ENCODE measurements at places on chromosomes 1 and 21.

DNA sequence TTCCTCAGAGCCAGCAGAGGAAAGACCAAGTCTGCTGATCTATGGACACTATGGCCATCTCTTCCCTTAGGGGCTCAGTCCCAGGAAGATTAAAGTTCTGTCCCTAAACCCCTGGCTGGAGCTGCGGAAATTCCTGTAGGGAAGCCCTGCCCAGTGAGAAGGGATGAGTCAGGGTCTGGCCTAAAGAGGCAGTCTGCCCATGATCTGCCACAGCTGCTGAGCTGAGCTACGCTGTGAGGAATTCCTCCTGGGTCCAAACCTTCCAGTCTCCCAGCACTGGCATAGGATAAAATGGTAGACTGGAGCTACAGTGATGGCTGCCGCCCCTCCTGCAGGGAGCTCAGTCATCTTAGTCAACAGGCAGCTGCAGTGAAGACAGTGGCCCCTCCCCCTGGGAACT, 213.7 kb downstream of the BRINP2 start:
- no peak for DNase-seq

GRCh38 chr1:159980786-159981185, 26.7 kb upstream of the SLAMF9 start:
- no peak for DNase-seq

GRCh38 chr1:44632598-44632997, 41.7 kb downstream of the TMEM53 start:
- DNase-seq: no peak

GRCh38 chr1:186566140-186566855, 105.4 kb upstream of the PDC start:
- no peak for DNase-seq

GRCh38 chr21:31132574-31133242, 94.4 kb upstream of the KRTAP19-8 start:
- DNase-seq: peak; percentile 35

DNA sequence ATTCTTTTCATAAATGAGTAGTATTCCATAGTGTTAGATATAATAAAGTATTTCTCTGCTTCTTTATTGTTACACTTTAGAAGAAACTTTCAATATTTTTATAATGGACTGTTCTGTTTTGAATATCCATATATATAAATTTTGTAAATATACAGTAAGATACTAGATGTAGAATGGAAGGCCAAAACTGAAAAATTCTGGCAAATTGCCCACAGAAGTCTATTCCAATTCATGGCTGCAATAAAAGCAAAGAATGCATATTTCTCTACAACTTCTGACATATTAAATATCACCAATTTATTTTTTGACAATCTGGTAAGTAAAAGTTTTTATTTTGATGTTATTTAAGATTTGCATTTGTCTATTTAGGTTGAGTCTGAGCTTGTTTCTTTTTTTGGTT, 532.5 kb downstream of the NCAM2 start:
- no peak for DNase-seq

- no peak for DNase-seq
Observed at GRCh38 chr21:32096411-32096810, 182.4 kb downstream of the MIS18A start.

GRCh38 chr1:198549866-198550265, 9.4 kb upstream of the ATP6V1G3 start:
- no peak for DNase-seq

- no peak for DNase-seq
Observed at GRCh38 chr1:163094589-163094988, 25.4 kb downstream of the RGS4 start.

DNA sequence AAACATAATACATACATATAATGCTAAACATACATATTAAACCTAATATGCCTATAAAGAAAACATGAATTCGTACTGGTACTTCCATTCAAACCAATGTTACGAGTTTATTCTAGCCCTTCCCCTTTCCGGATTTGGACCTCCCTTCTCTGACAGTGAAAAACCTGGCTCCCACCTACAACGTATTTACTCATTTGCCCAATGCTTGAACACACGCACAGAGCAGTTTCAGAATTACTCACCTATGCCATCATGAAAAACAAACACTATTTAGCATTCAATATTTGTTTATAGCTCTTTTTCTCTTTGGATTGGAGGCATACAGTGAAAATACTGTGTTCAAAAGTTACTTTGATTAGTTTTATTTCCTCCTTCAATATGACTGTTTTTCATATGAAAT, 204.4 kb downstream of the LMX1A start:
- no peak for DNase-seq

DNA sequence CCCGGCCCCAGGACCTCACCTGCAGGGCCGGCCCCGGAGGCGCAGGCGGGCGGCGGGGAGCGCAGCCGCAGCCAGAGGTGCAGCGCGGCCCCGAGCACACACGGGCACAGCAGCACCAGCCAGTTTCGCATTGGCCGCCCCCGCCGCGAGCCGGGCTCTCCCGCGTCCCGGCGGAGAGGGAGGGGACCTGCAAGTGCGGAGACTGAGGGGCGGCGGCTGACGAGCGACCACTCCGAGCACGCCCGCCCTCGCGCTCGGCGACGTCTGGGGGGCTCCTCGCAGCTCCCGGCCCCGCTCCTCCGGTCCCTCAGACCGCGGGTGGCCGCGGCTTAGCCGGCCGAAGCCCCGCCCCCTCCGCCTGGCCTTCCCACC, at the start of gene B3GALNT2:
TSS of gene B3GALNT2 (minus strand) at position 331 of the 372 bp plus-strand sequence. CDS start at position 131, 200 bp downstream.
- DNase-seq: no peak

GRCh38 chr1:228937851-228938536, 202.7 kb downstream of the RHOU start:
- no peak for DNase-seq

GRCh38 chr1:22241250-22241649, 98.4 kb upstream of the WNT4 start:
- no peak for DNase-seq

DNA sequence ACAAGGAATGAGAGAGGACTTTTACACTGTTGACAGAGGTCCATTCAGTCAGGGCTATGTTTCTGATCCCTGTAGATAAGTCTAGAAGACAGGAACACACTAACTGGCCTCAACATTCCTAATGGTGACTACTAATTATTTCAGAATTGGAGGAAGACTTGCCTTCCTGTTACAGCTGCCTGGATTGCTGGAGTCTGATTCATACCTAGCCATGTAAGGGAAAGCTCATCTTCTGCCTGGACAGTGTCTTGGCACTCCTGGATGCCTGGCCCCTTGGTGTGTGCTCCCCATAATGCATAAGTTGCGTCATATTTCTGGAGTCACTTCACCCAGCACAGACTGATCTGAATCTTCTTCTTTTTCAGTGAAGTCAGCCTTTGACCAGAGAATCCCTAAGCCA, 326.0 kb upstream of the RUNX1 start:
- DNase-seq: no peak

DNA sequence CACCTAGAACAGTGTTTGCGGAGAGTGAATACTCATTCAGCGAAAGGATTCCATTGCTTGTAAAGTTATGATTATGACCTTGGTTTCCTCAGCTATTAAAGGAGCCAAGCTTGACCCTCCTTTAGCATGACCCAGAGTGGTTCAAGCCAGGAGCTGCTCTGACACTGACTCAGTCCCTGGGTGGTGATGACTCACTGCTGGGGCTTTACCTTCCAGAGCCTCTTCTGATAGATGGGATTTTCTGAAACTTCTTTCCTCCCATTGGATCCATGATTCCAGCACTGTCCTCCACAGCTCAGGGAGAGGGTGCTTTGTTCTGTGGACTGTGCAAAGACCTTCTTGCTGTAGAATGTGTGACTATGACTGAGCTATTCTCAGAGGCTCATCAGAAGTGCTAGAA, 77.4 kb downstream of the S1PR1 start:
- no peak for DNase-seq

DNA sequence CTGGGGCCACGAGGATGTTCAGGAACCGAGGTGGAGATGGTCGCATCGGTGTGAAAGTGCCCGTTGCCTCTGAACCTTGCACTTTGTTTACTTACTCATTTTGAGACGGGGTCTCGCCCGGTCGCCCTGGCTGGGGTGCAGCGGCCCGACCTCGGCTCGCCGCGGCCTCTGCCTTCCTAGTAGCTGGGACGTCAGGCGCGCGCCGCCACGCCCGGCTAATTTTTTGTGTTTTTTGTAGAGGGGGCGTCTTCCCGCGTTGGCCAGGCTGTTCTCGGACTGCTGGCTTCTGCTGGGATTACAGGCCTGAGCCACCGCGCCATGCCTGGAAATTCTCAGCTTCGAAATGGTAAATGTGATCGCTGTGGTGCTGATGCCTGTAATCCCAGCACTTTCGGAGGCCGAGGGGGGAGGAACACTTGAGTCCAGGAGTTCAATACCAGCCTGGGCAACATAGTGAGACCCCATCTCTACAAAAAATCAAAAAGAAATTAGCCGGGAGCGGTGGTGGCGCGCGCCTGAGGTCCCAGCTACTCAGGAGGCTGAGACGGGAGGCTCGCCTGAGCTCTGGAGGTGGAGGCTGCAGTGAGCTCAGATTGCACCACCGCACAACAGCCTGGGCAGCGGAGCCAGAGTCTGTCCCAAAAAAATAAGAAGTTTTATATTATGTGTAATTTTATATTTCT, 684 bp upstream of the MRPL20 start:
- no peak for DNase-seq

- no peak for DNase-seq
Observed at GRCh38 chr1:151611288-151611790, 511 bp upstream of the SNX27 start.

- no peak for DNase-seq
Observed at GRCh38 chr1:228194921-228195812, 12.7 kb upstream of the OBSCN start.

DNA sequence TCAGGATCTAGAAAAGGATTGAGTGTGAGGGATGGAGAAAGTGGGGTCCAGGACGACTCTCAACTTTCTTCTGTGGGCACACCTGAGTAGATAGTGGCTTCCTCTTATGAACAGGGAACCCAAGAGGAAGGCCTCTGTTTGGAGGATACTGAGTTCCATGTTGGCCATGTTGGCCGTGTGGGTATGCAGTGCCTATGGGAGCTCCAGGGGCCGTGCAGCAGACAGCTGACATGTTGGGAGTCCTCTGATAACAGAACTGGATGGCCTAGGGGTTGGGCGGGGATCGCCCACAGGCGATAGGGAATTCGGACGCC, 43.0 kb downstream of the TMEM53 start:
- DNase-seq: no peak

GRCh38 chr1:224980181-224980580, 50.7 kb downstream of the DNAH14 start:
- DNase-seq: no peak

DNA sequence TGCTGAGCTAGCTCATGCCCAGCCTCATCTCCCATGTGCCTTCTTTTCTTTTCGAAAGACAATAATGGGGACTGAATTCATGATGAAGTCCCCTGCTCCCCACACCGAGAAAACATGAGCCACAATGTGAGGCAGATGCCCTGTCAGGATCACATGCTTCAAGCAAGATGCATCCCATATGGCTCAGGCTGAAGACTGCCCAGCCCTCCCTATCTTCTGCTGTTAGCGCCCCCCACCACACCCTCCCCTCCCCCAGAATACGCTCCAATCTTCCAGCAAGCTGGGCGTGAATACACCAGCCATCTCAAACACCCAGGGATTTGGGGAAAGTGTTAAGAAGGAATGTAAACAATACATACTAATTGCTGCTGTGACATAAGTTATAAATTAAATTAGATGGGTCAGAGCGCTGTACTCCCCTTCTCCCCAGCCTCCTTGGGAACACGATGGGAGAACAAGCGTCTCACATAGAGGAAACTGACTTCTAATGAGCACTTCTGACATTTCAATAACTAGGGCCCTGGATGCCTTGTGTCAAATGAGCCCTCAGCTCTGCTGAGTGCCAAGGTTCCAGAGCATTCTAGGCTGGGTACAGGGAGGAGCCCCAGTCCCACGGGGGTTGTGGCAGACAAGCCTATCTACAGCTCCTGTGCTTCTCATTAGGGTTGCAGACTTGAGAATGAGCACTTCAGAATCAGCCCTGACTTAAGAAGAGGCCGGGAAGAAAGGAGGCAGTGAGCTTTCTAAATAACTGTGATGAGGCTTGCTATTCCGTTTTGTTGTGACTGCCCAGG, 55.6 kb downstream of the TNR start:
- no peak for DNase-seq

DNA sequence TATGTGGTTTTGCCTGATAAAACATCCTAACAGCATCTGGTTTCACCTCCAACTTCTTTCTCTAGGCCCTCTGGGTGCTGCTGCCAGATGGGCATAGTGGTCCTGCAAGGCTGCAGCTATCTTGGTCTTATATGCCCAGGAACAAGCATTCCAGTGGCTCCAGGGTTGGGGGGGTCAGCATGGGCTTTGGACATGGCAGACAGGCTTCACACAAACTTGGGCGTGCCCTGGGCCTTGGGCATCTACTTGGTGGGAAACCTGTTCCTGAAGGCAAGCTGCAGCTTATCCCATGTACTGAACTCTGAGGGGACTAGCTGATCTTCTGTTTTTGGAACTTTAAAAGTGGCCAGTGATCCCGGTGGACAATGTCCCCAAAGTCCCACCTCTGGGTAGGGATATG, 54.9 kb upstream of the ZNF678 start:
- DNase-seq: no peak

DNA sequence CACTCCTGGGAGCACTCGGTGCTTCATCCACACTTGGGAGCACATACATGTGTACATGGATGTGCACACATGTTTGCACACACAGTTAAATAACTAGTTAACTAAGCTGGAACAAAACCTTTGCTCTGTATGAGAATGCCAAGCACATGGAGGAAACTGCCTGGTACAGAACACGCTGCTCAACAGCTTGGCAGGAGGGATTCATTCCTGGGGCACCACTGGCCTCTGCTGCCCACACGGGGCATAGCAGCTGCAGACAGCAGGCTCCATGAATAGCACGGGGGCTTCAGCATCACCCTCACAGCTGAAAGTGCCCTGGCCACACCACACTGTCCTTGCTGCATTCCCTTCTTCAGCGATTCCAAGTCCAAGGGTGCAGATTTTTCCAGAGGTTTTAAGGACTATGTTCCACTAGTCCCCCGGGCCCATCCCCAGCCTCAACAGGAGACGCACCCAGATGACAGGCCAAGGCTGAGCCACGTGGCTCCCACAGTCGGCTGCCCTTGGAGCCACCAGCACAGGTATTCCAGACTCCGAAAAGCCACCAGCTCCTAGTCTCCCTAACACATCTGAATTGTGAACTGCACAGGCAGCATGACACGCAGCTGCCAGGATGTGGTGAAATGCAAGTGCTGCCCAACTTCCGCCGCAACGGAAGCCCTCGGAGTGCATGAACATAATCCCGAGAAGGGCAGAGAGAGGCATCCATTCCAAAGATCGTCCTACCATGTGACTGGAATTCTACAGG, 16.9 kb downstream of the NPHP4 start:
- no peak for DNase-seq
